Thyroid gland (tissue), 4 donors: ENCODE measurements at places on chromosomes 2 and 18. TPM values are rescaled to one million over a fixed set of nuclear protein-coding genes. Genes with fewer than 3 reads are reported as not detected.

The COL6A3 gene
- total RNA-seq: 168 TPM

The ADRA2B gene
- 1.3 TPM for total RNA-seq

The FSHR gene
- 0.13 TPM for total RNA-seq

The B3GNT2 gene
- total RNA-seq: 26.0 TPM

The PID1 gene
- 17.4 TPM for total RNA-seq

The IL36G gene
- not detected for total RNA-seq

The EVX2 gene
- total RNA-seq: not detected

The VWA3B gene
- 0.81 TPM for total RNA-seq

The EGR4 gene
- not detected for total RNA-seq

The NYAP2 gene
- total RNA-seq: not detected

- no peaks in the 10 kb centered on the region for H3K36me3 ChIP-seq
- no peak overlapping the region for H3K27ac ChIP-seq
- H3K27me3 ChIP-seq: no peaks in the 10 kb centered on the region
- no peak for DNase-seq
- no peaks in the 10 kb centered on the region for H3K4me1 ChIP-seq
Observed at GRCh38 chr18:30613467-30613801, 429.1 kb downstream of the DSC3 start.

DNA sequence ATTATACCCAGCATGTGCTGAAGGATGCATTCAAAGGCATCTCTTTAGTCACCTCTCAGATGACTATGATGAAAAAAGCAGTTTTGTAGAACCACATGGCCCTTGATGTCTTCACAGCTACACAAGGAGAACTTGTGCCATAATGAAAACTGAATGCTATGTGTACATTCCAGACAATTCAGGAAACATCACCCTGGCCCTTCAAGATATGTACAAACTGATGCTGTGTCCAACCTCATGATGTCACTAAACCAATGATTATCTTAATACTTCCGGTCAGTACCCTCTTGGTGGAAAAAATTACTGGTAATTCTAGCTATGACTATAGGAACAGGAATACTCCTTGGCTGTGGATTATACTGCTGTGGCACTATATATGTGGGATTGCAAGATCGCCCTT, 20.0 kb downstream of the DUSP11 start:
- H3K4me1 ChIP-seq: no peaks in the 10 kb centered on the region
- H3K27me3 ChIP-seq: no peaks in the 10 kb centered on the region

GRCh38 chr18:62957885-62958472, 242.6 kb downstream of the PHLPP1 start:
- H3K4me3 ChIP-seq: no peak overlapping the region
- no peaks in the 10 kb centered on the region for H3K36me3 ChIP-seq
- peak; percentile 19 for DNase-seq
- H3K27ac ChIP-seq: no peak overlapping the region
- no peaks in the 10 kb centered on the region for H3K27me3 ChIP-seq

GRCh38 chr18:44452346-44452745, 228.3 kb upstream of the SETBP1 start:
- H3K36me3 ChIP-seq: no peaks in the 10 kb centered on the region
- no peaks in the 10 kb centered on the region for H3K4me1 ChIP-seq
- peak; percentile 9 for DNase-seq
- H3K4me3 ChIP-seq: no peak overlapping the region
- H3K27me3 ChIP-seq: no peaks in the 10 kb centered on the region
- H3K27ac ChIP-seq: no peak overlapping the region

DNA sequence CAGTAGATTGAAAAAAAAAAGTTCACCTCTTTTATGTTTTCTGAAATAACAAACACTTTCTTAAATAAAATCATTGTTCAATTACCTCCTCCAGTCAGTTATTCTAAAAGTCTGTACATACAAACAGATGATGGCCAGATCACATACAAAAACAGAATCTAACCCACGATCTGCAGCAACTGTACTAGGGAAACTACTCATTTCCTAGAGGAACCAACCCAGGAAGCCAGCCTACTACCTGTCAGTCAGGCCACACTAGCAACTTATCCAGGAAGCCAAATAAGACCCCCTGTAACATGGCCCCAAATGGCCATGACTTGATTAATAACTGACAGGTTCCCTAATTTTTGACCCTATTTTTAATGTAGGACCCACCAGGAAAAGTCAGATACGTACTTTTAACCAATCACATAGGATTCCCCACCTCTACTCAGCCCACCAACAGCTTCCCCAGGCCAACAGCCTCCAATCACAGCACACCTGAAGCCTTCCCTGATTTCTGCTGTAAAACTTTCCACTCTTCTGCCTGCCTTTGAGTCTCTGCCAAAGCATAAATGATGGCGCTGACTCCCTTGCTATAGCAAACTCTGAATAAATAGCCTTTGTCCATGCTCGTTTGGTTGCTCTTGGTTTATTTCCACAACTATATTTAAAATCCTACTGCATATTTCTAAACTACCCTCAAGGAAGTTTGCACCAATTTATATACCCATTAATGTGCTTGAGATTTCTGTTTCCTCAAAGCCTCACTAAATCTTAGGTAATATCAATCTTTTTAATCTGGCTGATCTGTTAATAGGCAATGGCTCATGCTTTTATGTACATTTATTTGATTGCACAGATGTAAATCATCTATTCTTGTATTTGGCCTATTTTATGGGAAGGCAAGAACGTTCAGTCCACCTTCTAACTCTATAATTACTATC, 486.4 kb downstream of the FBXO15 start:
- H3K36me3 ChIP-seq: no peaks in the 10 kb centered on the region
- H3K4me1 ChIP-seq: no peaks in the 10 kb centered on the region
- no peak overlapping the region for H3K4me3 ChIP-seq
- no peak for DNase-seq

DNA sequence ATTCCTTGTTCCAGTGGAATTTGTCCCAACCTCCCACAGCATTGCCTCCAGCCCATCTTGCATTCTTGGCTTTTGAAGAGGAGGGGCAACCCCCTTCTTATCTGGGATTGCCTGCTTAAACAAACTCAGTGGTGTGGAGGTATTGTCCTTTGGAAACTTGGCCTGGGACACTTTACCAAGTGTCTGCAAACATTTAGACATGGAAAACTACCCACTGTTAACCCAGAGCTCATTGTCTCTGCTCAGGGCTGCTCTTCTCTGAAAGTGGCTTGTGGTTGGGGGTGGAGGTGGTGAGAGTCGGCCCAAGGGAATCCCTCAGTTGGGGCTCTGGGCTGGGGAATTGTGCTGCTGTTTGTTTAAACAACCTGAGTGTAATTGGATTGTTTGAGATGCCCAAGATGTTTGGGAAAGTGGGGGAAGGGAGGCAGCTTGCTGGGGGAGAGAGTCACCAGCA, 178.3 kb upstream of the GATA6 start:
- no peaks in the 10 kb centered on the region for H3K27me3 ChIP-seq
- no peak overlapping the region for H3K27ac ChIP-seq
- no peaks in the 10 kb centered on the region for H3K4me1 ChIP-seq
- no peaks in the 10 kb centered on the region for H3K36me3 ChIP-seq
- no peak for DNase-seq
- no peak overlapping the region for H3K4me3 ChIP-seq

DNA sequence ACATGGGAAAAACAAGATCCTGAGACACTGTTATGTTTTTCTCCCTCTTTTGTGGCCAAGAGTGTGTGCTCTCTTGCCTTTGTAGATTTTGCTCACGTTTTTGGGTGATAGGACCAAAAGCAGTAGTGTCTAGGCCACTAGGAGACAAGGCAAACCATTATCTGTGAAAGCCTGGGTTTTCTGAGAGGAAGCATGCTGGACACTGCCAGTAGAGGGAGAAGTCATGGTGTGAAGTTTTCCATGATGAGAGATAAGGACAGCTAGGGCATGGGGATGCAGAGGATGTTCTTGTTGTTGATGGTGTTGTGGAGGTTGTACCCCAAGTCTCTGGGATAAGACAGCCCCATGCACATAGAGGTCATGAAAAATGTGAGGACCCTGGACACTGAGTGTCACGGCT, 285.3 kb downstream of the SOX11 start:
- no peaks in the 10 kb centered on the region for H3K36me3 ChIP-seq
- no peak for DNase-seq
- peaks cover 8% of the 10 kb centered on the region for H3K4me1 ChIP-seq
- no peak overlapping the region for H3K27ac ChIP-seq
- no peak overlapping the region for H3K4me3 ChIP-seq

- no peak overlapping the region for H3K4me3 ChIP-seq
- DNase-seq: no peak
- H3K27ac ChIP-seq: no peak overlapping the region
Observed at GRCh38 chr2:176552501-176553135, 283.4 kb downstream of the MTX2 start.

GRCh38 chr2:52445686-52446085, 1321.9 kb upstream of the CHAC2 start:
- no peaks in the 10 kb centered on the region for H3K4me1 ChIP-seq
- H3K27me3 ChIP-seq: no peaks in the 10 kb centered on the region
- no peak overlapping the region for H3K27ac ChIP-seq

DNA sequence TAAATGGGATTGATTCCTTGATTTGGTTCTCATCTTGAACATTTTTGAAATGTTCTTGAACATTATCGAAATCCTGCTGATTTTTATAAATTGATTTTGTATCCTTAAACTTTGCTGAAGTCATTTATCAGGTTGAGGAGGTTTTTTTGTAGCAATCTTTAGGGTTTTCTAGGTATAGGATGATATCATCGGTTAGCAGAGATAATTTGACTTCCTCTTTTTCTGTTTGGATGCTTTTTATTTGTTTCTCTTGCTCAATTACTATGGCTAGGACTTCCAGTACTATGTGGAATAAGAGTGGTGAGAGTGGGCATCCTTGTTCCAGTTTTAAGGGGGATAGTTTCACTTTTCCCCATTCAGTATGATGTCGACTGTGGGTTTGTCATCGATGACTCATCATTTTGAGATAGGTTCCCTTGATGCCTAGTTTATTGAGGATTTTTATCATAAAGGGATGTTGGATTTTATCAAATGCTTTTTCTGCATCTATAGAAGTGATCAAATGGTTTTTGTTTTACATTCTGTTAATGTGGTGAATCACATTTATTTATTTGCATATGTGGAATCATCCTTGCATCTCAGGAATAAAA, 201.5 kb upstream of the ZSWIM2 start:
- no peaks in the 10 kb centered on the region for H3K4me1 ChIP-seq
- no peak overlapping the region for H3K4me3 ChIP-seq
- no peak for DNase-seq
- no peaks in the 10 kb centered on the region for H3K36me3 ChIP-seq
- H3K27me3 ChIP-seq: no peaks in the 10 kb centered on the region

GRCh38 chr2:119111115-119111975, 47.2 kb downstream of the C1QL2 start:
- H3K36me3 ChIP-seq: no peaks in the 10 kb centered on the region
- no peak overlapping the region for H3K4me3 ChIP-seq
- no peak overlapping the region for H3K27ac ChIP-seq
- no peaks in the 10 kb centered on the region for H3K4me1 ChIP-seq
- DNase-seq: no peak

DNA sequence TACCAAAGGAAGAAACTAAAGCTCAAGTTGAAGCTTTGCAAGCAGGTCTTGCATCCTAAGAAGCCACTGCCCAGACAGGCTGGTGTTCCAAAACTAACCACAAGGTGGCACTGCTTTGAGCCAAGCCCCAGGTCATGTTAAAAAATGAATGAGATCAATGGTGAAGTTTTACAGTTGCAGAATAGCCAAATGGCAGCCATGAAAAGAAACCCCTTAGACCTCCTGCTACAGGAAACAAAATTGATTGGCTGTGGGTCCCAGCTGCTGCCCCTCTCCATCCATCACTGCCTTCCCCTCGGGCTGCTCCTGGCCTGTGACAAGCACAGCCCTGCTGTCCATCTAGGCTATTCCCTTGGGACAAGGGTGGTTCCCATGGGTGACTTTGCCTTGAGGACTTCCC, 20.7 kb upstream of the MREG start:
- no peaks in the 10 kb centered on the region for H3K4me1 ChIP-seq
- no peaks in the 10 kb centered on the region for H3K27me3 ChIP-seq
- no peak overlapping the region for H3K27ac ChIP-seq
- H3K4me3 ChIP-seq: no peak overlapping the region
- peak; percentile 77 for DNase-seq
- peaks cover 3% of the 10 kb centered on the region for H3K36me3 ChIP-seq

- H3K4me1 ChIP-seq: no peaks in the 10 kb centered on the region
- no peak overlapping the region for H3K4me3 ChIP-seq
- H3K27ac ChIP-seq: no peak overlapping the region
- H3K36me3 ChIP-seq: no peaks in the 10 kb centered on the region
Observed at GRCh38 chr2:181123798-181124231, 143.4 kb downstream of the UBE2E3 start.

GRCh38 chr2:158783923-158784322, 11.2 kb upstream of the DAPL1 start:
- H3K4me1 ChIP-seq: no peaks in the 10 kb centered on the region
- H3K27ac ChIP-seq: no peak overlapping the region
- no peaks in the 10 kb centered on the region for H3K36me3 ChIP-seq
- H3K4me3 ChIP-seq: no peak overlapping the region
- DNase-seq: no peak
